CD8-positive, alpha-beta memory T cell (primary cell): ENCODE measurements at places on chromosomes 1 and 21. TPM values are rescaled to one million over a fixed set of nuclear protein-coding genes. Genes with fewer than 3 reads are reported as not detected.

GRCh38 chr1:199273837-199274379 lies 635.1 kb downstream of the PTPRC start:
- no peak for DNase-seq

- DNase-seq = no peak
These were observed 207.1 kb downstream of the SLC35F3 start for GRCh38 chr1:234111458-234112142.

- DNase-seq = no peak
These were observed 270.6 kb downstream of the TPR start for GRCh38 chr1:186104459-186104858.

DNA sequence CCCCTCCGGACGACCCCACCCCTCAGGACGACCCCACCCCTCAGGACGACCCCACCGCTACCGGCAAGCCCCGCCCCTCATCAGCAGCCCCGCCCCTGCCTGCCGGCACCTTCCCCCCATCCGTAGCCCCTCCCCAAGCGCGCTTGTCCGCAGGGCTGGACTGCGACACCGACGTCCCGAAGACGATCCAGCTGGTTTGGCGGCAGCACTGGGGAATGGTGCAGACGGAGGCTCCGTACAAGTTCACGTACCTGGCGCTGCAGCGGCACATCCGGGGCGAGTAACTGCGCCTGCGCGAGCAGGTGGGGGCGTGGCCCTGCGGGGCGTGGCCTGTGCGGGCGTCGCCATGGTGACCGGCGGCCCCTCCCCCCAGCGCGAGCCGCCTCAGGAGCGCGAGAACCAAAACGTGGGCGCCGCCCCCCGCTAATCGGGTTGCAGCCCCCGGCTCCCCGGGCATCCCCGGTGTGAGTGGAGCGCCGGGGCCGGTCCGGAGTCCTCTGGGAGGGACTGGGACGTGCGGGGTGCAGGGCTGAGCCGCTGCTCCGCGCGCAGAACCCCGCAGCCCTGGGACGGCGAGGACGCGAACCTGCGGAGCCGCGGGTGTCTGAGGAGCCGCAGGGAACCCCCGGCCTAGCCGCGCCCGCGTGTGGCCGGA lies 4.9 kb downstream of the RNF223 start:
- DNase-seq = peak; percentile 85

DNA sequence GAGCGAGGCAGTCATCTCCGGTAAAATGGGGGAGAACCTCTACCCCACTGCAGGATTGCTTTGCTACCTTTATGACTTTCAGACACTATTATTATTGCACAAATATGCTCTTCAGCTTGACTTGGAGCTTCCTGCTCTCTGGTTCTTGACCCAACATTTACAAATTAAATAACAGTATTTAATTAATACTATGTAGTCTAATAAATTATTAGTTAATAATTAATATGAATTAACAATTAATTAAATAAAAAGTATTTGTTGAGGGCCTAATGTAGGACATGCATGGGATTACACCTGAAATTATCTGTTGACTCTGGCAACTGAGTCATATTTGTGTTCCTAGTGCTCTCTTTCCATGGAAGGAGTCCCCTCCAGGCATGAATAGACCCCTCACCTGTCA lies 359.9 kb downstream of the SIPA1L2 start:
- no peak for DNase-seq

DNA sequence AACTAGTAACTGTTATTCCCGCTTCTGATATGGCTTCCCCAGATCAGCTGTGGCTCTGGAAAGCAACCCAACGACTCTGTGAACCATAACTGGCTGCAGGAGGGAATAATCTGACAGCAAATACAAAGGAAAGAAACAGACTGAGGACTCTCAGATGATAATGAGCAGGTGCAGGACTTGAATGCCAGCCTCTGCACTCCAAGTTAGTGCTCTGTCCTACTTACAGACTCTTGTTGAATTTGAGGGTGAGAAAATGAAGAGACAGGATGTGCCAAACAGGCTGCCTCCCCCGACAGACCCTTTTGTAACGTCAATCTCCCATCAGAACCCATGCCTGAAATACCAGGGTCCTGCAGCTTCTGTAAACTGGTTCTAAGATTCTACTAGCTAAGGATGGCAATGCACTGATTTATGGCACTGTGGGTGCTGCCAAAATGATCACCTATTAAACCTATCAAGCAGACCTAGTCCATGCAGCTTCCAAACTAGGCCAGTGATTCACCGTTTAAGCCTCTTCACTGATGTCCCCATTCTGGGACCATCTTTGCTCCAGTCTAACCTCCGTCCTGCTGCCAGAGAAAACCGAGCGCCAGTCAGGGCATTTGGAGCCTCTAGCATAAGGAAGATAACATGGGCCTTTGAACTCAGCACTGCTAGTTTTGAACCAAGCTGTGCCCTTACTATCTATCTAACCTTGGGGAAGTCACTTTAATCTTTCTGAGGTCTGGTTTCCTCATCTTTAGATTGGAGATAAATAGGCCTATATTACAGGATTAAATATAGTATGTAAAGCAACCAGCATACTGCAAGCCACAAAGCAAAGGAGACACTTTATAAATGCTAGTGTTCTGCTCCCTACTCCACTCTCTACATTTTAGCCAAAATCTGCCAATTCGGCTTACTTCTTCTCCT lies 4.8 kb downstream of the MKNK1 start:
- DNase-seq = no peak

- no peak for DNase-seq
These were observed 30.3 kb upstream of the KCNQ4 start for GRCh38 chr1:40753142-40753882.

GRCh38 chr1:198003468-198003867 lies 86.3 kb downstream of the LHX9 start:
- no peak for DNase-seq

GRCh38 chr1:48889615-48890014 lies 112.9 kb upstream of the BEND5 start:
- no peak for DNase-seq

GRCh38 chr1:34612091-34612827 lies 142.6 kb upstream of the GJB5 start:
- DNase-seq = no peak

DNA sequence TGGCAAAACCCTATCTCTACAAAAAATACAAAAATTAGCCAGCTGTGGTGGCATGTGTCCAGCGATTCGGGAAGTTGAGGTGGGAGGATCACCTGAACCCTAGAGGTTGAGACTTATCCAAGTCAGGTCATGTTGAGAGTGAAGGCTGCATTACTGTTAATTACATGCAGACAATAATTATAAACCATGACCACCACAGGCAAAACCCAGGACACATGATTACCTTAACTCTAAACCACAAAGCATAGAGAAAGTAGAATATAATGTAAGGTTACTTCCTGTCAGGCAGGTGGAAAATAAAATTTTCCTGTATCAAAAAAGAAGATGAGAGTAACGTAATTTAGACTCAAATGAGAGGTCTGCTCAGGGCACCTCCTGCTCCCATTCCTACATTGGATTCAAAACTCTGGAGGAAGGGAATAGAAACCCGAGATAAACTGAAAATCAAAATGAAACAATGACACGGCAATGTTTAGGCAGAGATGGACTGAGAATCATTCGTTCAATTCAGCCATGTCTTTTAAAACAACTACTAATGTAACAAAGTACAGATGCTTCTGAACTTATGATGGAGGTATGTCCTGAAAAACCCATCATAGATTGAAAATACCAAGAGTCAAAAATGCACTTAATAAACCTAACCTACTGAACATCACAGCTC lies 33.6 kb downstream of the RGS8 start:
- DNase-seq = no peak

- no peak for DNase-seq
These were observed 69.9 kb upstream of the COG2 start for GRCh38 chr1:230572121-230573105.

Gene CYP4Z1
- polyA plus RNA-seq = not detected

Gene PLXNA2
- 1.0 TPM for polyA plus RNA-seq

Gene PTPN7
- polyA plus RNA-seq = 91.4 TPM

Gene ATAD3B
- polyA plus RNA-seq = 7.9 TPM

Gene TMEM200B
- 0.12 TPM for polyA plus RNA-seq

Gene CAPN9
- not detected for polyA plus RNA-seq
